ENCODE measurements at places on chromosomes 2 and 18. TPM values are rescaled to one million over a fixed set of nuclear protein-coding genes. Genes with fewer than 3 reads are reported as not detected.

PID1 gene
- 17.1 TPM for total RNA-seq

DSC1 gene
- total RNA-seq: not detected

HOXD12 gene
- not detected for total RNA-seq

TPO gene
- 0.75 TPM for total RNA-seq

WNT6 gene
- 1.5 TPM for total RNA-seq

STPG4 gene
- 0.20 TPM for total RNA-seq

KCNG2 gene
- not detected for total RNA-seq

DHRS9 gene
- 2.0 TPM for total RNA-seq

REG1B gene
- 8.1 TPM for total RNA-seq

LINC00305 gene
- total RNA-seq: not detected

MEX3C gene
- 33.2 TPM for total RNA-seq

RPIA gene
- 24.4 TPM for total RNA-seq

GRCh38 chr2:168155046-168155445 is 92.3 kb downstream of the STK39 start:
- no peak for DNase-seq

DNA sequence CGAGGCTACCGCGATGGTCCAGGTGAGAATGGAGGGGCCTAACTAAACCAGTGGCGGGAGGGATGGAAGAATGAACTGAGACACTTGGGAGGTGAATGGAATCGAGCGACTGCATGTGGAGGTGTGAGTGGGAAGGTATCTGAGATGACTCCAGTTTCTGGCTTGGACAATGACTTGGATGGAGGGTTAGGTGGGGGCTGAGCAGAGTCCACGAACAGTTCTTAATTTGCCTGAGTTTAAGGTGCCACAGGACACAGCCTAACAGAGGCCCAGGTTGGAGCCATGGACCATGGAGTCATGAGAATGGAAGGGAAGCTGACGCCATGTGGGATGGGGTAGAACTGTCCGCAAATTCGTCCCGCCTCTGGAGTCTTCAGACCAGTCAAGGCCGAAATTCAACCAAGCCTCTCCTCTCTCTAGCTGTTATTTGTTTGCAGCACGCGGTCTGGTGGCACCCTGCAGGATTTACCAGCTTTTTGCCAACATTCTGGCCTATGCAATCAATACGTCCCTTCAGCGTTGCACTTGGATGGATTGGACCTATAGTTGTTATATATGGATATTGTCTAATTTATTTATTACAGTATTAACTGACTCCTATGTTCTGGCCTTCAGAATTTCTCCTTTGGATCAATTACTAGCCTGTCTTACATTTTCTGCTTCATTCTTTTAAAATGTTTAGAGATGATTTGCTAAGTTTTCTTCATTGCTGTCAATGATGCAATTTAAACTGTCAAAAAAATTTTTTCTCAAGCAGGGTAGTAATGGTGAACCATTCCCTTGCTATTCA is 940 bp upstream of the BOLA3 start:
- DNase-seq: no peak

- no peak for DNase-seq
Observed at GRCh38 chr18:13551841-13552733, 174.3 kb downstream of the FAM210A start.

DNA sequence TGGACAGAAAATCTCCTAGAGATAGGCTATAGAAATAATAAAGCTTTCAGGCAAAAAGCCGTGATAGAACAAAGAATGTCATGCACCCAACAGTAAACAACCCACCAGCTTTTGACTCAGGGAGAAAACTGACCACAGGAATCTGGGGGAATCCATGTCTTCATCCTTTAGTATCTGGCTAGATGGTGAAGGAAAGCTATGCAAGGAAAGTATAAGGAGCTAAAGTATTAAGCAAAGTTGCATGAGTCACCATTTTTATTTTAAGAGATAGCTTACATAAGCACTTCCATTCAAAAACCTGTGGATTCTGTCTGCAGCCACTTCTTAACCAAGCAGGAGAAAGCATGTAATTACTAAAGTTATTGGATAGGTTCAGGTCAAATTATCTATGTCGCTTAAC is 363.8 kb downstream of the LRP1B start:
- no peak for DNase-seq

DNA sequence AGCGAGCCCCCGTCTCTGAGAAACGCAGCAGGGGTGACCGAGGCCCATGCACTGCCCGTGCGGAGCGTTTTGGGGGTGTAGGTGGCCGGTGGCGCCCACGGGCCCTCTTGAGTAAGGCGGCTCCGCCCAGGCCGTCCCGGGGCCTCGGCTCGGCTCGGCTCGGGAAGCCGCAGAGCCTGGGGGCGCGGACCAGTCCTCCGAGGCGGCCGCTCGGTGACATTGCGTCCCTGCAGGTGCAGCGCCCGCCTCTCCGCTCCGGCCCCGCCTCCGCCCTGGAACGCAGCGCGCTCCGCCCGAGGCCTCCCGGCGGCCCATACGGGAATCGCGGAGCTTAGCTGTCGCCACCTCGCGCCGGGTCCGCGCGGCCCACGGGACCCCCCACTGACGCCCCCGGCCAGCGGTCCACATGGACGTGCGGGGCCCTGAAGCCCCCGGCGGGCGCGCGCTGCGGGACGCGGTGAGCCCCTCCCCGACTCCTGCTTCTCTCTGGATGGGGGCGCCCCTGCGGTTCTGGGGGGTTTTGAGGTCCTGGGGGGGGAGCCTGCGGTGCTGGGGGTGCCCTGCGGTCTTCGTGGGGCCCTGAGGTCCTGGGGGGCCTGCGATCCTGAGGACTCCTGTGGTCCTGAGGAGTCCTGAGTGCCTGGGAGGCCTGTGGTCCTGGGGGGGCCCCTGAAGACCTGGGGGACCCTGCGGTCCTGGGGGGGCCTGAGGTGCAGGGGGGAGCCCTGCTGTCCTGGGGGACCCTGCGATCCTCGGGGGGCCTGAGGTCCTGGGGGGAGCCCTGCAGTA is at the start of gene HSBP1L1:
Gene HSBP1L1, plus strand, starts transcription at position 314 of the 789 bp plus-strand sequence. Its CDS starts 93 bp downstream, at position 407.
- DNase-seq: peak; percentile 62

DNA sequence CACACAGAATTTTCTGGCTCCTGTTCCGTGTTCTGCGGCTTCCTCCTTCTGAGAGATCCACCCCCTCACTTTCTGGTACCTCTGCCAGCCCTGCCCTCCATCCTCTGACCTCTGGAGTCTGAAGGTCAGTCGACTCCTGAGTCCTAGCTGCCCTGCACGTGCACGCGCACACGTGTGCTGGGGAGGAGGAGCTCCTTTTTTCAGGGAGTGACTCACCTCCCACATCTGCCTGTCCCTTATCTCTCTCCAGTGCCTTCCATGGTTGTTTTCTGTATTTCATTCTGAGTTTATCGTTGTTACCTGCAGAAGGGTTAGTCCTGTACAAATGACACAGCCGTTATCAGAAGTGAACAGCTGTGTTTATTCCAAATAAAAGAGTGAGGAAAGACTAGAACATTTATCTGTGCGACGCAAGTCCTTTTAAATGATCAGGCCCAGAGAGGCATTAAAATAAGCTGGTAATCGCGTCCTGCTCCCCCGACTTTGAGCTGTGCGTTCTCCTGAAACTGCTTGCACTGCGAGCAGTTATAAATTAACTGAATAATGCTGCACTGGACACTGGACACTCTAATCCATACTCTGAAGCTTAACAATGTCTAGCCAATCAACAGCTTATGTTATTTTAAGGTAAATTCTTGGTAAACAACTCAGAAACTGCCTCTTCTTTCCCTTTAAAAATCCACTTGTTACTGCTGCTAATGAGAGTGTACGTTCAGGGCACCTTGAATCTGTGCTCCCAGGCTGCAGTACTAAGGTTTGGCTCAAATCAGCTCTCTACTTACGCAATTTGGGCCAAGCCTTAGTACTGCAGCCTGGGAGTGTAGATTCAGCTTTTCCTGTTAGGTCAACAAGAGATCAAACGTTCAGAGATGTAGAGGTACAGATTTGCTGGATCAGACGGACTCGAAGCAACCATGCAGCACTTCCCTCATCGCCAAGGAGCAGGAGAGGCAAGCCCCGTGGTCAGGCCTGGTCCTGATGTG is 72.5 kb downstream of the GALR1 start:
- DNase-seq: peak; percentile 47

GRCh38 chr2:203732092-203732952 is 25.9 kb downstream of the CD28 start:
- no peak for DNase-seq

GRCh38 chr2:10906926-10907625 is 4.7 kb upstream of the KCNF1 start:
- no peak for DNase-seq

- no peak for DNase-seq
Observed at GRCh38 chr2:25853038-25853638, 25.1 kb downstream of the ASXL2 start.

DNA sequence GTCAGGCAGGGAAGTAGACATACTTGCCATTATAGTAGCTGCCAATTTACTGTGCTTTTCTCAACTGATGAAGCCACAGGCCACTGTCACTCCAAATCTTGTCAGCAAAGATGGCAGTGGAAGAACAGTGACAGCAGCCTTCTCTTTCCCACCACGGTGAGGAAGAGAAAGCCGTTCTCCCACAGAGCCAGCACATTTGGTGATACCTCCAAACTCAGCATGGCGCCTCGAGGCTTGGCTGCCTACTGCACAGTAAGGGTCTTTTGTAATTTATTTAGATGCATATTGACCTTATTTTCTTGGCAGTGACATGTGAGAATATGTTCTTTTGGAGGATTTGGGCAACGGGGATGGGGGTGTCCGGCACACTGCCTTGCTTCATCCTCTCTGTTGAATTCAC is 117.2 kb upstream of the CDH20 start:
- DNase-seq: no peak

- no peak for DNase-seq
Observed at GRCh38 chr2:205287316-205287715, 395.0 kb upstream of the NRP2 start.

DNA sequence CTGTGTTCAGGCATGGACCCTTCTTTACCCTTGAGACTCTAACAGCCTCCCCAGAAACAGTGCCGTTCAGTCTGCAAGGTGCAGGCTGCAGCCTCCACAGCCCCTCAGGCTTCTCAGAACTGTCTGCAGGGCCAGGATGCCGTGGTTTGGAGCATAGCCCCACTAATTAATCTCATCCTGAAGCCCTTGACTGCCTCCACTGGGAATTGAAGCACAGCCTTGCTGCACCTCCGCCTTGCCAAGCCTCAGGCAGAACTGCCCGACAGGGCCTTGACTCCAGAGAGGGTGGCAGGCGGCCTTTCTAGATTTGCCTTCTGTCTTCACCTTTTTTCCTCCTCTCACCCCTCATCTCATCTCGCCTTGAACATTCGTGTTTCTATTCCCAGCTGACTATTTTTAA is 119.8 kb downstream of the NRP2 start:
- DNase-seq: no peak

DNA sequence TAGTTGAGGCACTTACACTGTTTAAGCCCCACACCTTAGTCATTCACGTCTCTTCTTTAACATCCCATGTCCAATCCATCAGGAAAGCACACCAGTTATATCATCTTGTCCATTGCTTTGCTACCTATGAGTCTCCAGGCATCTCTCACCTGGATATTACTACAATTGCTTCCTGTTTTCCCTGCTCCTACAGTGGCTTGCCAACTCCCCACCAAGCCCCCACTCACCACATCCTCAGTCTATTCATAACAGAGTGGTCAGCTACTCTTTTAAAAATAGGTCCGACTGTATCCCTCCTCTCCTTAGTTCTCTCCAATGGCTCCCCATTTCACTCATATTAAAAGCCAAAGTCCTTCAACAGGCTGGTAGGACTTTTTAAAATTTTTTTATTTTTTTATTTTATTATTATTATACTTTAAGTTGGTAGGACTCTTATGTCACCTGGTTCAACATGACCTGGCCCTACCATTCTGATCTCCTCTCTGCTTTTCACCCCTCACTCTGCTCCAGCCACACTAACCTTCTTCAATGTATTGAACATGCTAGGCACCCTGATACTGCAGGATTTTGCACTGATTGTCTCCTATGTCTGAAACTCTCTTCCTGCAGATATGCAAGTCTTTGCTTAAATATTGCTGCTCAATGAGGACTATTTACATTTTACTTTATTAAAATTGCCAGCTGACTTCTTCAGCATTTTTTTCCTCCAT is 253.2 kb downstream of the CYRIA start:
- no peak for DNase-seq

DNA sequence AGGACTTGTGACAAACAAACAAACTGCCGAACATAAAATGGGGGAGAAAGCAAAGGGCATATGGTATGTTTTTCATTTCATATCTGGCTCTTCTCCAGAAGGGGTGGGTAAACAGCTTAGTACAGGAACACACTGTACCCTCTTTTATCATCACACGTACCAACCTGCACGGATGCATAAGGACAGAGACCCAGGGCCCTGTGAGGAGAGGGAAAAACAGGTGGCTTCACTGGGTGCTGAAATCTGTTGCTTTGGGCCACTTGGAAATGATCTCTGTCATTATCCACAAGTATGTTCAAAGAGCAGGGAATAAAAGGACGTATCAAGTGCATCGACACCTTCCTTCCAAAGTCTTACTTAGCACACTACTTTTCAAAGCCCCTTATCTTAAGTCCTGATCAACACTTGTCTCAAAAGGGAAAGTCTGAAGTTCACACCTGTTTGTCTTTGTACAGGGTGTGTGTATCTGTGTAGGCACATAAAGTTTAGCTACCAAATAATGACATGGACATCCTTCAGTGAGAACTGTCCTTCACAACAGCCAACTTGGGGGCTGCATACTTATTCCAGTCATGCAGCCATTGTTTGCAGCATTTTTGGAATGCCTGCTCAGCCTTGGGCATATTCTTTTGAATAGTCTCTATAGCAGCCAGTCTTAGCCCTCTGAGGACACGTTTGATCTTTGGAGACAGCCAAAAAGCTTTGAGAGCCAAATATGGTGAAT is 60.6 kb downstream of the IRS1 start:
- no peak for DNase-seq

DNA sequence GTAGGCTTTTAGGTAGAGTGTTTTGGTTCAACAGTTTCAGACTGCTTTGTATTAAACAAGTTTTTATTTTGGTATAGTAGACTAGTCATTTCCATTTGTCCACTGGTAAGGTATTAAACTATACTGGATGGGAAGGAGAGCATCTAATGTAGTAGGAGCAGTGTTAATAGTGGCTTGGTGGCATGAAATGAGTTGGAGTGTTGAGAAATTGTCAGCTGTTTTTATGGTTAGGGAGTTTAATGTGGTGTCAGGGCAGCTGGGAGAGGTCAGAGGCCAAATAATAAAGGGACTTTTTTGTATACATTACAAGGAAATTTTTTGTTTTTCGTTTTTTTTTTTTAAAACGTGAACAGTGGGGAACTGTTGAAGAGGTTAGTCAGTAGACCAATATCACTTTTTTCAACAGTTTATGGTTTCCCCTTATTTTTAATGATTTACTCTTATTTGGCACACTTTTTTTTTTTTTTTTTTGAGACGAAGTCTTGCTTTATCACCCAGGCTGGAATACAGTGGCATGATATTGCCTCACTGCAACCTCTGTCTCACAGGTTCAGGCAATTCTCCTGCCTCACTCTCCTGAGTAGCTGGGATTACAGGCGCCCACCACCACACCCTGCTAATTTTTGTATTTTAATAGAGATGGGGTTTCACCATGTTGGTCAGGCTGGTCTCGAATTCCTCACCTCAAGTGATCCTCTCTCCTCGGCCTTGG is 21.2 kb downstream of the ACTR3 start:
- DNase-seq: no peak
